Body of pancreas (tissue), 4 donors: ENCODE measurements at places on chromosomes 7 and 10.
A peak's percentile ranks its signal among the peaks of the same experiment; 100 is the strongest.

GRCh38 chr7:50791938-50792341 lies 9.2 kb upstream of the GRB10 start:
- no peak for DNase-seq

- no peak for DNase-seq
Observed at GRCh38 chr7:38905056-38905759, 3.8 kb downstream of the VPS41 start.

DNA sequence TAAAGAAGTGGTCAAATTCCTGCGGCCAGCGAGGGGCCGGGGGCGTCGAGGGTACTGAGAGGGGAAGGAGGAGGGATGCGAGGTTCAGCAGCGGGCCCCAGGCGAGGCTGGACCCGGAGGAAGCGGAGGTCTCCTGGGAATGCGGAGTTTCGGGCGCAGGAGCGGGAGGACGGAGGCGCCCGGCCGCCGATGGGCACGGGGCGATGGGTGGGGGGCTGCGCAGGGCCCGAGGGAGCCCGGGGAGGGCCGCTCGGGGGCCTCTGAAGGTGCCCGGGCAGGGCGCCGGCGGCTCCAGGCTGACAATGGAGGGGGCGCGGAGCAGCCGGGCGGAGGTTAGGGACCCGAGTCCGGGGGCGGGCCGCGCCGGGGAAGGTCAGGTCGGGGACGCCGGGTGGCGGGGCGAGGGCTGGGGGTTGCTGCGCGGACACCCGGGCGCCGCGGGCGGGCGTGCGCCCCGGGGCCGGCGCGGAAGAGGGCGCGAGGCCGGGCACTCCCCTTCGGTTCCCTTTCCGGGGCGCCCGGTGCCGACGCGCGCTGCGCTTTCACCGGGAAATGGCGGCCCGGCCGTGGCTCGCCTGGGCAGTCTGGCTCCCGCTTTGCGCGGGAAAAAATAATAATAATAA lies 683 bp downstream of the MACROH2A2 start:
- peak; percentile 14 for DNase-seq

DNA sequence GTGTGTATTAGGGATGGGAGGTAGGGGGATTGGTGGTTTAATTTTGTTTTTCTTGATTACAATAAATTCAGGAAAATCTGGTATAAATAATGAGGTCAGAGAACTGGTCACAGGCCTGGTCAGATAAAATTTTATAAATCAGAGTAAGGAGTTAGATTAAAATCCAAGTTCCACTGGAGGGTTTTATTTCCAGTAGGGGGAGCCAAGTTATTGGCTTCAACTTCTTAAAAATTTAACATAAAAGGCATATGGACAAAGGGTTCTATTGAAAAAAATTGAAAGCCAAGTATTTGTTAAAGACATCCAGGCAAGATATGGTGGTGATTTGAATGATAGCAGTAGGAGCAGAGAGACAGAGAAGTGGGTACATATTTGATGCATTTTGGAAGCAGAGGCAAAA lies 763.3 kb downstream of the SORCS1 start:
- DNase-seq = no peak

DNA sequence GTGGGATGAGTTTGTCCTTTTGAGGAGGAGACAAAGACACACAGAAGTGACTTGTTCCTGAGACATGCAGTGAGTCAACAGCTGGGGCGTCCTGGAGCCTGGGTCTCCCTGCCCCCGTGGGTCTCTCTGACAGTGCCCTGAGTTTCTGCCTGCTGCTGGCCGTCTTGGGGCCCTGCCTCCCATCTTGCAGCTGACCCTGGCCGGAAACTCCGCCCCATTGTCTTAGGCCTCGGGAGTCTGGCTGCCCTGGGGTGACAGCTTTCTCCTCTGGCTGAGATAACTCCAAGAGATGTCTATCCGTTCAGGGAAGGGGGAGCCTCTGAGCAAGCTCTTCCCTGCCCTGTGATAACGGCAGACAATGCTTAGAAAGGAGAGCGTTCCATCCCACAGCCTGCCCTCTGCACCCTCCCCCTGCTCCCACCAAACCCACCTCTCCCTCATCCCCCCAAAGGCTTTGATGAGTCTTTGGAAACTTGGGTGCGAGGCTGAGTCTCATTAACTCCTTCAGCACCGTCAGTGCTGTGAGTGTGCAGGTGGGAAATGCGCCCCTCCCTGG lies 69.5 kb upstream of the PODXL start:
- no peak for DNase-seq

DNA sequence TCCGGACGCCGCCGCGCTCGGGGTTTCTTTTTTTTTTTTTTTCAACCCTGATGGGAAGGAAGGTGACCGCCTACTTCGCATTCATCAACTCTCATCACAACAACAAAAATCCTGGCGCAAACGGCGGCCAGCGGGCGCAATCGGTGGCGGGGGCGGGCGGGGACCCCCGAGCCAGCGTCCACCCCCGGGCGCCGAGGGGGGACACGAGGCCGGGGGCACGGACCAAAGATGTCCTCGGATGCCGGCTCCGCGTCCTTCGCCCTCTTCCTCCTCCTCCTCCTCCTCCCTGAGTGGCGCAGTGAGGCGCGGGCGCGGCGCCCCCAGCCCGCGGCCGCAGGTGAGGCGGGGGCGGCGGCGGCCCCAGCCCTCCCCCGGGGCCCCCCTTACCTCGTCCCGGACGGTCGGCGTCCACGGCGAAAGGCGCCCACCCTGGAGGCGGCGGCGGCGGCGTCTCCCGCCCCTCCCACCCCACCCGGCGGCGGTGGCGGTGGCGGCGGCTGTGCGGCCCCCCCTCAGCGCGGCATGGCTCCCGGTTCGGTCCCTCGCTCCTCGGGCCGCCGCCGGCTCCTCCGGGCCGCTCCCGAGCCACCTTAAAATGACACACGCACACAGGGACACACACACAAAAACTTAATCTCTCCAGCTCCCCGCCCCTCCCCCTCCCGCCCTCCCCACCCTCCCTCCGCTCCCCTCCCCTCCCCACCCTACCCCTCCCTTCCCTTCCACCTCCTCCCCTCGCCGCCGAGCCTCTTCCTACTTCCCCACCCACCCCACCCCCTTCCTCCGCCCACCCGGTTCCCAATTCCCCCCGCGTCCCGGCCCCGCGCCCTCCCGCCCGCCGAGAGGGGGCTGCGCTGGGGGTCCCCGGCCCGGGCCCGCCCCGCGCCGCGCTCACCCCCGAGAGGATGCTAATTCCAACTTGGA lies at the start of gene CTBP2:
Gene CTBP2, minus strand, starts transcription at position 632 of the 924 bp plus-strand sequence.
- DNase-seq = peak; percentile 64

DNA sequence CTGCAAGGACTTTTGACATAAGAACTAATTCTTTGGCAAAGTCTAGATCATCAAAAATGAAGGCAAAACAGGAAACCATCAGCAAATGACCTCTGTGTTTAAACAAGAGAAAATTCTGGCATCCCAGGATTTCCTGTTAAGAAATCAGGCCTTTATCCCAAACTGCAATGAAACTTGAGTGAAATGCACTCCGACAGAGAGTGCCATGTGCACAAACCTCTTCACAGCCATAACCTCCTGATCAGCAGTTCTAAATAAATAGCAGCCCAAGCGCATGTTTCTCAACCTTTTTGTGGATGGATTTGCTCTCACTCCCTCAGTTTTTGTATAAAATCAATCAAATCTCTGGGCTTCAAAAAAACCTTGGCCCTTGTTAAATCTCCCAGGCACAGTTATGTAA lies 107.7 kb upstream of the EEPD1 start:
- no peak for DNase-seq

DNA sequence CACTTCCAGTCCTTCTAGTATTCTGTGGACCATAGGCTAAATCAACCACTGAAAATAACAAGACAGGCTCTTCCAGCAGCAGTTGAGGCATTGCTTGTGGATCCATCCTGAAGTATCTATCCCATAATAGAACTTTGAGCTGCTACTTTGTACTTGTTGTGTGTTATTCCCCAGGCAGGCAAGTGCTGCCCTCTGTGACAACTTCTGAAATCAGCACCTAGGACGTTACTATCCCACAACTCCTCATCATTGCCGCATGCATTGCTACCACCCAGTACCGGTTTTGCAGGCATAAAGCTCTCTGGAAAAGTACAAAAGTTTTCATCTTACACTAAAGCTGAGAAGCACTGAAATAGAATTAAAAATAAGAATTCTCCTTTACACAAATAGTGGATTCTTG lies 145.3 kb downstream of the HTR7 start:
- DNase-seq = no peak

DNA sequence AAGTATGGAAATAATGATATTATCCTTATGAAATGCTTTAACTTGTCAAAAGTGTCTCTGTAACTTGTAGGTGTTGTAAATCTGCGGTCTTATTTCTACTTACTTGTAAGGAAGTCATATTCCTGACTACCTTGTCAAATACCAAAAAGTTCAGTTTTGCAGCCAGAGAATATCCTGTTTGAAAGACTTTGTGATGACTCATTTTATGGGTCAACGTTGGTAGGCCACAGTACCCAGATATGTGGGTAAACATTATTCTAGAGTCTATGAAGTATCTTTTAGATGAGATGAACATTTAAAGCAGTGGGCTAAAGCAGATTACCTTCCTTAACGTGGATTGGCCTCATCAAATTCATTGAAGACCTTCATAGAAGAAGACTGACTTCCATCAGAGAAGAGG lies 195.3 kb downstream of the PPP1R9A start:
- no peak for DNase-seq

GRCh38 chr10:12568391-12569009 lies 219.2 kb downstream of the CAMK1D start:
- DNase-seq = no peak

DNA sequence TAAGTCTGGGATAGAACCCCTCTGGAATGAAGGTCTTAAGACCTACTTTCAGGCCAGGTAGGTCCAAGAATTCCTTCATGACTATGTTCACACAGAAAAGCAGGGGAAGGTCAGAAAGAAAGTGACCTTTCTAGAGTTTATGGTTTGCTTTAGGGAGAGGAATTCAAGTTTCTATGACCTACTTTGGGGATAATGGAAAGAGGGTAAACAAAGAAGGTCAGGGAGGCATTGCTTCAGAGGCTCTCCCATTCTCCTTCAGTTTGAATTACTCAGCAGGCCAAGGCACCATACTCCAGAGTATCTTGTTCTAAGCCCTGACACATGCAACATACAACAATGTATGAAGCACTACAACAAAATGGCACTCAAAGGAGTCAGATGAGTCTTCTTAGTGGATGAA lies 11.5 kb upstream of the MACC1 start:
- no peak for DNase-seq

GRCh38 chr7:33845991-33846509 lies 59.3 kb upstream of the BMPER start:
- DNase-seq = peak; percentile 23

DNA sequence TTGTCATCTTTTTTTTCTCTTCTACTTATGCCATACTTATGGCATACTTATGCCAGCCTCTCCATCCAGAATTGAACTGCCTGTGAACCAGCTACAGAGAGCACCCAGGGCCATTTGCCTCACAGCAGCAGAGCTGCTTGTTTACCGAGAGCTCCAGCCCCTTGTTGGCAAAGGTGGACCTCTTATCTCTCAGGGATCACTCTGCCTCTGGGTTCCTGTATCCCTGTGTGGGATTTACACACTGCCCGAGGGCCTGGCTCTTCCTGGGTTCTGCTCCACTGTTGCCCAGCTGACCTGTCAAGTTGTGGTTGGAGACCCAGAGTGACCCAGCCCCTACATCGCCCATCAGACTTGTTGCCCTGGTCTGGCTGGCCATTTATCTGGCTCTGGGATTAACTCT lies 22.3 kb downstream of the MRPS33 start:
- no peak for DNase-seq

- no peak for DNase-seq
Observed at GRCh38 chr7:103134836-103135554, 13.9 kb downstream of the NAPEPLD start.

GRCh38 chr7:140722254-140722653 lies 25.7 kb downstream of the NDUFB2 start:
- no peak for DNase-seq

GRCh38 chr7:28979776-28980175 lies 21.6 kb upstream of the TRIL start:
- no peak for DNase-seq

DNA sequence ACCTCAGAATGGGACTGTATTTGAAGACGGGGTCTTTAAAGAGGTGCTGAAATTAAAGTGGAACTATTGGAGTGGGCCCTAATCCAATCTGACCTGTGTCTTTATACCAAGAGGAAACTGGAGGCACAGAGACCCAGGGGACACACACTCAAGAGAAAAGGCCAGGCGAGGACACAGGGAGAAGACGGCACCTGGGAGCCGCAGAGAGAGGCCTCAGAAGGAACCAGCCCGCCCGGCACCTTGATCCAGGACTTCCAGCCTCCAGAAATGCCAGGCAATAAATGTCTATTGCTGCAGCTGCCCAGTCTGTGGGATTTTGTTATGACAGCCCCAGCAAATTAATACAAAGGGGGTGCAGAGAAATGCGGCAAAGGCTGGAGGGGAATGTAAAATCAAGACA lies 10.5 kb downstream of the CARD11 start:
- DNase-seq = no peak

DNA sequence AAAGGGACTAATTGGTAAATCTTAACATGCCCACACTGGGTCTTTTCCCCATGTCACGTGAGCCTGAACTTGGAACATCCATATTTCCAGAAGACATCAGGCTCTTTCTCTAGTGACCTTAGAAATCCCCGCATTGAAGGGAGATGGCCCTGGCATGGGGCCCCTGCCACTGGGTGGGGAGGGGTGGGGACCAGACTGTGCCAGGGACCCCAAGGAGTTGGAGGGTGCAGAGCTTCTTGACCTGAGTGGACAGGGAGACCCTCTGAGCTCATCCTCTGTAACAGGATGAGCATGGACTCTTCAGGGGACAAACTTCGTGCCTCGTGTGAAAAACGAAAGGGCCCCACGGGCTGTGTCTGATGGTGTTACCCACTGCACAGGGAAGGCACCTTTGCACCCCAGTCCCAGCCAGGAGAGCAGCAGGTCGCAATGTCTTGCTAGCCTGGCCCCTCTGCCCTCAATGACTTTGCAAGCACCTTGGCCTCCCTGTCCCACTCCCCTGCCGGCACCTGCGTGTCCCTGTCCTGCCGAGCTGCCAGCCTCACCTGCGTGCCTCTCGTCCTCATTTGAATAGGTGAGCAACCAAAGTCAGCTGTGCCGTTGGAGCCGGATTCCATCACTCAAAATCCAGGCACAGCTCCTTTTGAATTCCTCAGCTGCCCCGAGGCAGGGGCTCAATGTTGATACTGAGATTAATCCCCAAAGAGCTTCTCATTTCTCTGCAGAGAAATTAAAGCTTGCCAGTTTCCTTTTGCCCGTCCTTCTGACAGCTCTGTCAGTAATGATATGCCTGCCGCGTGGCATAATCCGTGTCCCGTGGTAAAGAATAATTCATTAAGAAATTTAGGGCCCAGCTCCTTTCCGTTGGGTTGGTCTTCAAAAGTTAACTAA lies 234.9 kb downstream of the EBF3 start:
- no peak for DNase-seq

- no peak for DNase-seq
Observed at GRCh38 chr7:110850224-110850623, 240.7 kb upstream of the LRRN3 start.

DNA sequence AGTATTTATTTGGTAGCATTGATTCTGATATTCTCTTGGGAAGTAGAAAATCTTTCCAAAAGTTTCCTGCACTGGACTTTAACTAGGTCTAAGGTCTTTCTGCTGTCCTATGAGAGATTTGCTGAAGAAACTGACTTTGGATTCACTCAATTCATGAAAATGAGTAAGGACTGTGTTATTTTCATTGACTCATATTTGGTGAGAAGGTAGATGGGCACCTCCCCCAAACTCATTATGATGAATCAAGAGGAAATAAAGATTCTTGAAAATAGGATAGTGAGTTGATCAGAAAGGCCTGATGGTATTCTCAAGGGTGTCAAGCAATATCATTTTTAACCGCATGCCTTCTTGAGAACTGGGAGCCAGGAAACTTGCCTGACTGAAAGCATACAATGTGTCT lies 110.3 kb downstream of the RNF133 start:
- no peak for DNase-seq

GRCh38 chr7:107728276-107728675 lies 15.7 kb upstream of the CBLL1 start:
- DNase-seq = no peak
